ENCODE measurements at places on chromosomes 6 and 20.

DNA sequence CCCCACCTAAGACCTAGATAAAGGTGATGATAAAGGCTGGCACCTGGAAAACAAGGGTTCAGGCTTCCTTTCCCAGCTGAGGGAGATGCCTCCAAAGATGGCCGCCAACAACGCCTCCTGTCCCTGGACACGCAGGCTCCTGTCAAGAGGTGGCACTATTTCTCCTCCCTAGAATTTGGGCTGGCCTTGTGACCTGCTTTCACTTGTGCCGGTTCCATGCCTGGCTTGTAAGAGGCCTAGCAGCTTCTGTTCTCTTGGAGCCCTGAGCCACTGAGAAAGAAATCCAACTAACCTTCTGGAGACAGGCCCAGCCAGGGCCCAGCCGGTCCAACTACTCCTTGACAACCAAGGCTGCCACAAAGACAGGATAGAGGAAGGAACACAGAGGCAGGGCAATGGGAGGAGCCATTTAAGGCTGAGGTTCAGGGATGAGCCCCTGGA, 60.2 kb upstream of the RALY start:
- no peak for DNase-seq

- no peak for DNase-seq
Observed at GRCh38 chr6:73506246-73506645, 14.6 kb downstream of the EEF1A1 start.

GRCh38 chr20:58054082-58054779, 174.2 kb downstream of the ANKRD60 start:
- DNase-seq, result no peak

DNA sequence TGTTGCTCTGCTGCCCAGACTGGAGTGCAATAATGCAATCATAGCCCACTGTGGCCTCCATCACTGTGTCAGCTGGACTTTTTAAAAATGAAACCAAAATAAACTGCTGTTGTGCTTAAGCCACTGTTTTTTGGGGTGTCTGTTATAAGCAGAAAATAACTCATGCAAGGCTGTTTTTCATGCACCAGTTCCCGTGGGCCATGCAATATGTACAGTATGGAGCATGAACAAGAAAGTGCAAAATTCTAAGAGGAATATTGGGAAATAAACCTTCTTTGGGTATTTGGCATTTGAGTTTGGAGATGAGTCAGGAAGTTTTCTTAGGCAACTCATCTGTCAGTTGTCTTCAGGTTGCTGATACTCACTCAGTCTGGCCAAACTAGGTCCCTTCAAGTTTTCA, 14.9 kb upstream of the ZFAND3 start:
- no peak for DNase-seq

- DNase-seq, result no peak
Observed at GRCh38 chr6:26390531-26390930, 7.6 kb downstream of the BTN2A2 start.

DNA sequence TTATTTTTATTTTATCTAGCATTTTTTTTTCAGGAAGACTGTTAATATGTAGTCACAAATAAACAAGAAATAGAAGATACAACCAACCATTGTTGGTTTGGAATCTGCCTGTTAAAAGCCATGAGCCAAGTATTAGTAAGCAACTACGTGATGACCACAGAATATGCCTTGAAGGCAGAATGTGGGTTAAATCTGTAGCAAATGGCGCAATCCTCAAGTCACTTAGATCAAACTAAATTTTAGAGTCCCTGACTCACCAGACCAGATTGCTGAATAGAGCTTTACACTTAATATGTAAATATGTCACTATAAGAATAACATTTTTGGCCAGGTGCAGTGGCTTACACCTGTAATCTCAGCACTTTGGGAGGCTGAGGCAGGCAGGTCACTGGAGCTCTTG, 800.1 kb upstream of the CITED2 start:
- DNase-seq, result no peak

DNA sequence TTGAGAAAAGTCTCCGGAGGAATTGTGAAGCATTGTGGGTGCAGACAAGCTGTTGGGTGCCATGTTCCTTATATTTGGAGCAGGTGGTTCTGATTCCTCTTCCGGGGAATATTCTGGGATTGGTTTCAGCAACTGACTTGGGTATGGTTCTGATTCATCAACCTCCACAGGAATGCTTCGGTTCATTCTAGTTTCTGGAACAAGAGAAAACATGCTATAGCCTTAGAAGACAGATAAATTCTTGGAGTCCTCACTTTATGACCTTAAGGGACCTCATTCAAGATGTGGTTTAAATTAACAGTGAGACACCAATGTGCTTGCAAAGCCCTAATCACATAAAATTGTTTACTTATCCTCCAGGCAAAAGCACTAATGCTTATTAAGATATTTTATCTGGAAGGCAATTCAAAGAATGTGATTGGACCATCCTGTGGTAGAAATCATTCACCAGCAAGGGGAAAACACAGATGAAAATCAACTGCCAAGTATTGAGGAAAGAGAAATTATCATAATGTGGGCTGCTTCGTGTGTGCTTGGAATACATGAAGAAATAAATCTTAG, 13.7 kb downstream of the TRAF3IP2 start:
- no peak for DNase-seq

- DNase-seq, result no peak
Observed at GRCh38 chr20:41158082-41158625, 20.8 kb downstream of the PLCG1 start.

DNA sequence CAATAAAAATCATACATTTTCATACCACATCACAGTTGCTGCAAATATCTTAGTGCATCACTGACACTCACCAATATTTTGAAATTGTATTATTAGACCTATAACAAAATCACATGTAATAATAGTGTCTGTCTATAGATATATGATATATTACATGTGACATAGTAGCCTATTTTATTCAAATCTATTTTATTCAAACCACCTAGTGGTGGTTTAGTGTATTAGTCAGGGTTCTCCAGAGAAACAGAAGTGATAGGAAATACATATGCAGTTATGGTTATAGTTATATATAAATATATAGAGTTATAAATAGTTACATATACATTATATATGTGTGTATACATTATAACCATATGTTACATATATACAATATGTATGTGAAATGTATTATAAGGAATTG, 366.5 kb upstream of the ARID1B start:
- DNase-seq, result no peak

GRCh38 chr6:156954191-156954590, 177.0 kb downstream of the ARID1B start:
- no peak for DNase-seq

GRCh38 chr6:27617046-27617687, 144.3 kb upstream of the ZNF184 start:
- DNase-seq, result no peak

DNA sequence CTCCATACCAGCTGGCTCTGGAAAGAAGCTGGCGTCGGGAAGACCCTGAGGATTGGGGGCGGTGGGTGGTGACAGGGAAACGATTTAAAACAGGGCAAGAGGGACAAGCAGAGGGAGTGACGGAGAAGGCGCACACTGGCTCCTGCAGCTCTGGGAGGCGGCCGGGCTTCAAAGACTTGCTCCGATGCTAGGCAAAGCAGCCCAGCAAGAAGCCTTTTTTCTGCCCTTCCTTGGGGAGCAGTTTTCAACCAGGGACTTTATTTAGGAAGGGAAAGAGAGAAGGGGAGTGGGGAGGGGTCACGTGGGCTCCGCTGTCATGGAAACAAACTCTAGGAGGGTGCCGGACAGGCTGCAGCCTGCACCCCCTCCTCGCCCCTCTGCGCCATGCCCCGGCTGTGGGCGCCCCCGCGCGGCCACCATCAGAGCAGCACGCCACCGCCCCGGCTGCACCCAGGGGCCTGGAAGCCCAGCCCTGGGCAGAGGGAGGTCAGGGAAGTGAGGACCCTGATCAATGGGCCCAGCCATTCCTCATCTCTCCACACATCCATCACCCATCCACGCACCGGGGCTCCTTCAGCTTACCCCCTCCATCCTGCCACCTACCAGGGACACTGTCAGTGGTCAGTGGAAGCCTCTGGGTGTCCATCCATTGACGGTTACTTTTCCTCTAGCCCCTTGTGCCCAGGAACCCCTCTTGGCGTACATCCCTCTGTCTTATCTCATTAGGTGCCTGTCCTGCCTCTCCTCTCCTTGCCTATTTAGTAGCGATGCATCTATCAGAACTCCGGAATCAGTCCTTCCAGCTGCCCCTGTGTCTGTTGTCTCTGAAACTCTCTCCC, 66.6 kb upstream of the CCDC167 start:
- DNase-seq, result no peak

GRCh38 chr20:8423482-8423881, 291.4 kb downstream of the PLCB1 start:
- DNase-seq, result no peak

DNA sequence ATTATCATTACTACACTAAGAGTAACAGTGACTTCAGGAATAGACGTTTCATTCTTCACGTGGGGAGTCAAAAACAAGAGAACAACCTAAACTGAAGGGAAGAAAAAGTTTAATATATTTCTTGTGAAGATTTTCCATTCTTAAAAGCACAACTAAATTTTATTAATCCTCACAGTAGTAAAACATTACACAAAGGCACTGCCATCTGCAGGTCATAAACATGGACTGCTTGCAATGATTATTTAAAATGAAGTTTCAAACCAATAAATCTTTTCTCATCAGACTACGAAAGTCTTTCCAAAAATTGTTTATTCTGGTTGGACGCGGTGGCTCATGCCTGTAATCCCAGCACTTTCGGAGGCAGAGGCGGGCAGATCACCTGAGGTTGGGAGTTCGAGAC, 2.6 kb downstream of the NCOA5 start:
- no peak for DNase-seq

GRCh38 chr6:108687921-108688320, 127.2 kb downstream of the FOXO3 start:
- DNase-seq, result no peak

GRCh38 chr20:63737945-63738686, 1.5 kb upstream of the SLC2A4RG start:
- DNase-seq, result no peak

- no peak for DNase-seq
Observed at GRCh38 chr20:2750491-2751251, 49.8 kb downstream of the CPXM1 start.

- no peak for DNase-seq
Observed at GRCh38 chr6:125019918-125020317, 57.7 kb downstream of the RNF217 start.

GRCh38 chr20:46218656-46219055, 89.6 kb downstream of the CDH22 start:
- no peak for DNase-seq

GRCh38 chr6:41655646-41656001, 17.4 kb downstream of the MDFI start:
- DNase-seq, result no peak

- no peak for DNase-seq
Observed at GRCh38 chr6:106460481-106460880, 100.0 kb downstream of the CRYBG1 start.

- no peak for DNase-seq
Observed at GRCh38 chr20:52432740-52433139, 241.2 kb upstream of the ZFP64 start.

DNA sequence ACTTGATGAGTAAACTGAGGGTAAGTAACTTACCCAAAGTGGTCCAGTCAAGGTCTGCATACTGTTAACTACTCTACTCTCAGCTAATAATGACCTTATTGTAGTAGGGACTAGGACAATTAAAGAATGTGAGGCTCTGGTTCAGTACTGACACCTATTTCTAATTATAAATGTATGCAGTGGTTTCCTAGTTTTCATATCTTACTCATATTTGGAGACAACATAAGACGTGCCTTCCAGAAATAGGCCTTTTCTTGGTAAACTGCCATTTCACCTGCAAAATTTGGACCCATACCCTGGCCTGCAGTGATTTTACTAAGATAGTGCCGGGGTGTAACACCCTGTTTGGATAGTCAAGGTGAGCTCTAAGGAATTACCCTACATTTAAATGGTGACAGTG, 24.7 kb downstream of the GJA1 start:
- no peak for DNase-seq

DNA sequence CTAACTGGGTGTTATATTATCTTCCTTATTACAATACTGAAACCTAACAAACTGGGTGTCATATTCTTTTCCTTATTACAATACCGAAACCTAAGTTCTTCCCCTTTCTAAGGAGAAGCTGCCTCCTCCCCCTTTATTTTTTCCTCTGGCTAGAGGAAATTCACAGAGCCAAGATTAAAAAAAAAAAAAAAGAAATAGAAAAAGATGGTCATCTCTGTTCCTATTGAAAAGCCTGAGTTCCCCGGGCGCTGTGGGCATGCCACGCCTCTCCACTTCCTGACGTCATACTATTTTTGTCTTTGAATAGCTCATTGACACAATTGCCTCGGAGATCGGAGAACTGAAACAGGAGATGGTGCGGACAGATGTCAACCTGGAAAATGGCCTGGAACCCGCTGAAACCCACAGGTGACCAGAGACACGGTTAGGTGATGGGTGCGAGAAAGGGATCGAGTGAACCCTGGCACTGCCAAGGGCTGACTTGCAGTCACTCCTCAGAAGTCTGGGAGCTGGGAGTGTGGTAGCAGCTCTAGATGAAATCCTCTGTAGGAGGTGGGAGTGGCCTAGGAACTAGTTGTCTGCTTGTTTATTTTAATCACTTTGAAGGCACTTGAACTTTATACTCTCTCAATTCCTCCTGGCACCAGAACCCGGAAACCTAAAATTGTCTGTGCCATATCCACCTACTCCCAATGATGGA, 82.2 kb upstream of the NAA20 start:
- DNase-seq, result no peak

DNA sequence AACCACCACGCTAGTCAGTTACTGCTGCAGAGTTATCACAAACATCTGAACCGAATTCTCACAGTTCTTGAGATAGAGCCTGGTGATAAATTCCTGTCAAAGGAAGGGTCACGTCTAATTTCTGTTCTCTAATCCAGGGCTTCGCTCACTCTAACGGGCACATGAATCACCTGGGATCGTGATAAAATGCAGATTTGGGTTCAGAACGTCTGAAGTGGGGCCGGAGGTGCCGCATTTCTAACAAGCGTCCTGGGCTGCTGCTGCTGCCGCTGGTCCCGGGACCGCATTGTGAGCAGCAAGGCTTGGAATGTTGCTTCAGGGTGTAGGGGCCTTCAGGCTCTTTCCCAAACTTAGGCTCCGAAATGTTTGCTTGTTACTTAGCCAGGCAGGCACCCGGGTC, 264.1 kb downstream of the CDC5L start:
- no peak for DNase-seq

DNA sequence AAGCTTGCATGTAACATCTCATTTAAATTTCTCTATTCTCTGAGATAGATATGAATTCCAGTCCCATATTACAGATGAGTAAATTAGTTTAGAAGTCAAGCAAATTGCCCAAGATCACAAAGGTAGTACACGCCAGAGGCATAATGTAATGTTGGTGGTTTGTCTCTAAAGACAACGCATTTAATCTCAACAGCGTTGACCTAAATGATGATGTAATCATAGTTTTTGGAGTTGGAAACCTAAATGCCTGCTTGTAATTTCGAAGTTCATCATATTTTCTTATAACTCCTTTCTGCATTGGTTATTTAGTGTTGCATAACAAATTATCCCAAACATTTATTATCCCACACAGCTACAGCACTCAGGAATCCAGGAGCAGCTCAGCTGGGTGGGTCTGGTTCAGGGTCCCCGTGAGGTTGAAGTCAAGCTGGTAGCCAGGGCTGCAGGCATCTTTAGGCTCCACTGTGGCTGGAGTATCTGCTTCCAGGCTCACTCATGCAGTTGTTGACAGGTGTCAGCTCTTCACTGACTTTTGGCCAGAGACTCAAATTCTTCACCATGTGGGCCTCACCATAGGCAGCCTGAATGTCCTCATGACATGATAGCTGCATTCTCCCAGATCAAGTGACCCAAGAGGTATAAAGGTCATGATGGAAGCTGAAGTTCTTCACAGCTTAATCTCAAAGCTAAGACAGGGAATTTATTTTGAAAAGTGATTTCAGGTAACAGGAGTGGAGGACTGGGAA, 122.0 kb upstream of the SPTLC3 start:
- DNase-seq, result no peak

GRCh38 chr6:154457046-154457713, 53.3 kb downstream of the CNKSR3 start:
- DNase-seq, result no peak
